NCI-H510A (cell line): ENCODE measurements at places on chromosomes 7 and 10.

GRCh38 chr10:80769700-80770160, 232.0 kb downstream of the SH2D4B start:
- DNase-seq = no peak

- DNase-seq = no peak
Measured at GRCh38 chr10:104259456-104259855, 4.8 kb downstream of the GSTO1 start.

DNA sequence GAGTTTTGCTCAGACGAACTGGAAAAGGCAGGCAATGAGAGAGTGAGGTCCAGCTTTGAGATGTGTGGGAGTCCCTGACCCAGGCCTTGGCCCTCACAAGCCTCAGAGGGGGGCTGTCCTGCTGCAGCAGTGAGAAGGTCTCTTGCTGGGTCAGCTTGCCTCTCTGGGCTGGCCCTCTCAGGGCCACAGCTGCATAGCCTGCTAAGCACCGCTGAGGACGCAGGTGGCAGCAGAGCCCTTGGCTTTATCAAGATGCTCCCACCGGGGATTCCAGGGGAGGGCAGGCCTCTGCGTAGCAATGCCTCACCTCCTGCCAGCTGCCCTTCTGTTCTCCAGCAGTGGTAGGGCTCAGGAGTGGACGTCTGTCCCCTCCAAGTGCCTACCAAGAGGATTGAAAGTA, 128.7 kb downstream of the COBL start:
- DNase-seq = peak; percentile 32

DNA sequence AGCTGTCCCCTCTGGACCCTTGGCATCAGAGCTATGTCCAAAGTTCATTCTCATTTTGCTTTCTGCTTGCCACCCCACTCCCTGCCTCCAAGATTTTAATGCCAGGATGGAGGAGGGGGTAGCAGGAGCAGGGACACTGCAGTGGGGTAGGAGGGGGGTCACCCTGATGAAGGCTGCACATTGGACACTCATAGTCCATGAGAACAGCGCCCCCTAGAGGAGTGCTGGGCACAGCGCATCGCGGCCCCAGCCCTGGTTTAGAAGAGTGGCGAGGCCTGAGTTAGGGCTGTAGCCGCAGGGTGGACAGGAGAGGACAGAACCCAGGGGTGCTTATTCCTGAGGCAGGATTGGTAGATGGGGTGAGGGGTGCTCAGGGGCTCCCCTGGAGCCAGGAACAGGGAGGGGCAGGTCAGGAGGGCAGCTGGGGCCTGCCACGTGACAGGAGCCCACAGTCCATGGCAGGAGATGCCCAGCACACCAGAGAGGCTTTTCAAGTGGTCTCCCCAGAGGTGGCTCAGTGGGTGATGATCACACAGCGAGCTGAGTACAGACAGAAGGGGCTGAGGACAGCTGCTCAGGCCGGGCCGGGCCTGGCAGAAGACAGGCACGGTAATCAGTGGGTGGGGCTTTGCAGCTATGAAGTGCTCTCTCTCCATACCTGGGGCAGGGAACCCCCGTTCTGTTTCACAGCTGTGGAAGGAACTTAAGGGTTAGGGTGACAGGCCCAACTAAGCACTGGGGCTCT, 71.4 kb downstream of the NEURL1 start:
- DNase-seq = no peak

DNA sequence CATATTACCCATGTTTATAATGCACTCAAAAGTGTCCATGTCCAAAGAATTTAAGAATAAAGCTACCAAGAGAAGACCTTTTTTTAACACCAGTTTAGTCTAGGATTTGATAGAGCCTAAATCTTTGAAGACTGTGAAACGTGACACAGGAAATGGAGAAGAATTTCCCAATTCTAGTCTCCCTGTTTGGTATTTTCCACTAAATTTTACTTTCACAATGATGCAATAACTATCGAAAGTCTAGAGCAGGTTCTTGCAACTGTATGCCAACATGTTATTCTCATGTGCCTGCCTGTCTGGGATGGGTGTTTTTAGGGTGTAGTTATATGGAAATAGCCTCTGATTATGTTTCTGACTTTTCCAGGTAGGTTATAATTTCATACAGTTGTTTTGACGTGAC, 6.9 kb upstream of the MXI1 start:
- no peak for DNase-seq

GRCh38 chr7:43553999-43554398, 28.9 kb upstream of the STK17A start:
- DNase-seq = no peak

GRCh38 chr10:132877473-132877872, 64.9 kb downstream of the CFAP46 start:
- no peak for DNase-seq

GRCh38 chr7:139749545-139749944, 28.3 kb downstream of the HIPK2 start:
- DNase-seq = no peak

GRCh38 chr7:130719541-130719940, 14.5 kb downstream of the KLF14 start:
- no peak for DNase-seq

DNA sequence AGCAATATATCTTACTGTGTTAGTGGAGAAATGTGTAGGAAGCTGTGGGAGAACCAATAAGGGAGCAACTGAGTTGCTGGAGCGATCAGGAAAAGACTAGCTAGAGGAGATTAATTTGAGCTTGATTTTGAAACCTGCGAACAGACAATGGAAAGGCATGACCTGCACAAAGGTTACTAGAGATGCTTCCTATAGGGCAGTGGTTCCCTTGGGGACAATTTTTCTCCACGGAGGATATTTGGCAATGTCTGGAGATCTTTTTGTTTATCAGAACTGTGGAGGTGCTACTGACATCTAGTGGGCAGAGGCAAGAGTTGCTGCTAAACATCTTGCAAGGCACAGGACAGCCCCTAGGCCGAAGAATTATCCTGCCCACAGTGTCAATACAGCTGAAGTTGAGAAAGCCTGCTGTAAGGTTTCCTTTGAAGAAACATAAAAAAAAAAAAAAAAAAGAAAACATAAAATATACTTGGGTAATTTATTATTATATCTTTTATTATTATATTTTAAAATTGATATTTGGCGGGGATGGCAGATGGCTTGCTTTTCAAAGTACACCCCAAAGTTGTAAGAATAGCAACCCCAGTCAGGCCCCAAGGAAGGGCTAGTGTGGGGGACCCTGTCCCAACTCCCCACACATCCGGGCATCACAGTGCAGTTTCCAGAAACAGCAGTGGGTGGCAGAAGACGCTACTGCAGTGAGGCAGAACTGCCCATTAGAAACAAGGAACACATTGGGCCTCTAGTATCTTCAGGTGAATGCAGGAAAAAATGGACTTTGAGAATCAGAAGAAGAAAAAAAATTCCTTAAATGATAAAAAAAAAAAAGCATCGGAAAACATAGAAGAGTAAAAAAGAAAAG, 481.6 kb downstream of the SH2D4B start:
- DNase-seq = peak; percentile 2

GRCh38 chr10:101143345-101143630, 12.2 kb downstream of the TLX1 start:
- DNase-seq = no peak

- no peak for DNase-seq
Measured at GRCh38 chr7:146772601-146773000, 656.0 kb downstream of the CNTNAP2 start.

- no peak for DNase-seq
Measured at GRCh38 chr7:141043616-141044015, 28.9 kb upstream of the MRPS33 start.

DNA sequence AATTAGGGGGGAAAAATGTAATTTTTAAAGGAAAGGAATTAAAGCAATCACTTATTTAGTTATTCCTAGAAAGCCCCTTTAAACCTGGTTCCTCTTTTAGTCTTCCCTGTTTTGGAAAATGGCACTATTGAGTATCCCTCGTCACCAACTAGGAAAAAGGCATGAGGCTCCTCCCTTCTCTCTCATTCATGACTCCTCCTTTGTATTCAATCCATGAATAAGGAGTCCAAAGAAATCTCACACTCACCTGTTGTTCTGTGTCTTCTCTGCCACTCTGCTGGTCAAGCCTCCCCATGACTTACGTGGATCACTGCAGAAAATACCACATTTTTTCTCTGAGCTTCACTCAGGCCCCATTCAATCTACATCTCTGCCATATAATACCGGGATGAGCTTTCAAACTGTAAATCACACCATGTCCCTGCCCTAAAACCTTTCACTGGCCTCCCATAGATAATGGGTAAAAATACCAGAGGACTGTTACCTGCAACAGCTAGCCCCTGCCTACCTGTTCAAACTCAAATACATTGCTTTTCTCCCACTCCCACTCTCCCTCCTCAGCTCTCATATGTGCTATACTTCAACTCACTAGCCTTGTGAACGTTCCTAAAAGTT, 5.5 kb upstream of the VWDE start:
- no peak for DNase-seq
